Sigmoid colon (tissue), 7 donors: ENCODE measurements at places on chromosomes 11 and 22.

- no peak for DNase-seq
Observed at GRCh38 chr11:57885298-57886050, 123.9 kb downstream of the CTNND1 start.

DNA sequence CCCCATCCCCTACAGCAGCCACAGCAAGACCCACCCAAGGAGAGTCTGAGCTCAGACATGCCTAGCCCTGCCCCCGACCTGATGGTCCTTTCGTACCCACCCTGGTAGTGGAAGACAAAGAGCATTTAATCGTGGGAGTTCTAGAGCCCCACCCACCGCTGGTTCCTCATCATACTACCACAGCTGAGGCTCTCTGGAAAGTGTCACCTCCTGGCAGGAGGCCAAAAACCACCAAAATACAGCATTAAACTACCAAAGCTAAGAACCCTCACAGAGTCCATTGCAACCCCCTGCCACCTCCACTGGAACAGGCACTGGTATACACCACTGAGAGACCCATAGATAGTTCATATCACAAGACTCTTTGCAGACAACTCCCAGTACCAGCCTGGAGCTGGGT lies 311.1 kb downstream of the TENM4 start:
- DNase-seq, result no peak

DNA sequence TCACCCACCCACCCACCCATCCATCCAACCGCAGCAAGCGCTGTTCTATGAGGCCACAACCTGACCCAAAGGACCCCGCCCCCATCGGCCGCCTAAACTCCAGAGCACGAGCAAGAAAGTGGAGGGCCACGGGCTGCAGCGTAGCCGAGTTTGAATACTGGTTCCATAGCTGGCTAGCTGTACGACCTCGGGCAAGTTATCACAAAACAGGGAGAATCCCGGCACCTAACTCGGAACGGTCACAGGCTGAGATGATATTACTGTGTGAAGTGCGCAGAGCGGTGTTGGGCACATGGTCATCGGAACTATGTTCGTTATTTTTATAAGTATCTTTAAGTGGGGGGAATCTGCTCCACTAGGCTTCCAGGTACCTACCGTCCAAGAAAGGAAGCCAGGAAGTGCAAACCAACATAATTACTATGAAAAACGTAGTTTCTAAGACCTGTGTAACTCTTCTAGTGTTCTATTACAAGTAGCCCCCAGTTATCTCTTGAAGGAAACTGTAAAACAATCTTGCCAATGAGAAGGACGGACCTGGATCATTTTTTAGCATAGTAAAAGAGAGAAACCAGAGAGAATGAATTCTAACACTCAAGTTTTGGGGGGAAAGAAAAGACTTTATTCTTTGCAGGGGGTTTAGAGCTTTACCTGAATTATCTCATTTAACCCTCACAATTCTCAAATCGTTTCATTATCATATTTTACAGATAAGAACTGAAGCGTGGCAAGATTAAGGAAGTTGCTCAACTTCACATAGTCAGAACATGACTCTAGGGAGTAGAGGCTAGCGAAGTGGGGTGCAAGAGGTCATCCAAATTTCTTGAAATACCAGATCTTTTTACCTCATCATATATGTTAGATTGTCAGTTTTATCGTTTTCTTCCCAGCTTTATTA lies 663 bp upstream of the BUD13 start:
- DNase-seq, result no peak

GRCh38 chr22:46769191-46769675 lies 6.8 kb downstream of the TBC1D22A start:
- no peak for DNase-seq

GRCh38 chr22:41264408-41264941 lies 21.5 kb downstream of the RANGAP1 start:
- DNase-seq, result no peak

DNA sequence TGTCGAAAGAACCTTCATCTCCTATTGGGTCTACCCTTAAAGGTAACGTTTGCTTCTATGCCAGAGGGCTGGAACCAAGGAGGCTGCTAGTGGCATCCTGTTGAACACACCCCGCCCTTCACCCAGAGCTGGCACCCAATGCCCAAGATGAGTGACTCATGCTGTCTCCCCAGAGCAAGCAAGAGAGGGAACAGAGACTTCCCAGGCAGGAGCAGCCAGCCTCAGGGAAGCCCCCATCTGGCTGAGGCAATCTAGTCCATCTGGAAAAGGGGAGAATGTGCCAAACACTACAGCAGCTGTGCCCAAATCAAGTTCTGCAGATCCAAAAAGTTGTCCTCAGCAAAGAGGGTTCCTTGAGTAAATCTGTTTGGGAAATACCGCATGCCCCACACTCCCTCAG lies 91.9 kb upstream of the TP53I11 start:
- no peak for DNase-seq

DNA sequence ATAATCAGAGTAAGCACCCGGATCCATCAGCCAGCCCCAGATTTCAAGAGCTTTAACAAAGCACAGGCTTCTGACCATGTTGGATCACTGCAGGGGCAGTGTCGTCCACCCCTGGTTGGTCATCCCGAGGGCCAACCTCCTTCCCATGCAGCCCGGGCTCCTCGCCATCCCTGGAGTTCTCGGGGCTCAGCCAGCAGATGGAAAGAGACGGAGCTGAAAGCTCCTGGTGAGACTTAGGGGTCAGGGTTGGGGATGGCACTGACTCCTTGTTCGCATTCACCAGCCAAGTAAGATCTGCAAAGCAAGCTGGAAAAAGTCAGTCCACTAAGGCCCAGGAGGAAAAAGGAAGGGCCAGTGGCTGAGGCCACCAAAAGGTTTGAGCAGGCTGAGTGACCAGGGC lies 888.9 kb downstream of the BRD1 start:
- DNase-seq, result peak; percentile 48

DNA sequence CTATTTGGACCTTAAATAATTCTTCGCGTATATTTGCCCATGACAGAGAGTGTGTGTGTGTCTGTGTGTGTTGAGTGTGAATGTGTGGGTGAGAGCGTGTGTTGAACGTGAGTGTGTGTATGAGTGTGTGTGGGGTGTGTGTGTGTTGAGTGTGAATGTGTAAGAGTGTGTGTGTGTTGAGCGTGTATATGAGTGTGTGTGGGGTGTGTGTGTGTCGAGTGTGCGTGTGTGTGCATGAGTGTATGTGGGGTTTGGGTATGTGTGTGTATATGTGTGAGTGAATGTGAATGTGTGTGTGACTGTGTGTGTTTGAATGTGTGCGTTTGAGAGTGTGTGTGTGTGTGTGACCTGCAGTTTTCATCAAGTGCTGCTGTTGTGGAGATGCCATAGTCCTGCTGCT lies 26.8 kb downstream of the GAL start:
- no peak for DNase-seq

- DNase-seq, result no peak
Observed at GRCh38 chr11:34318111-34319037, 39.4 kb downstream of the ABTB2 start.

- DNase-seq, result no peak
Observed at GRCh38 chr11:20303391-20303965, 60.0 kb upstream of the HTATIP2 start.

GRCh38 chr11:2807025-2807681 lies 78.4 kb downstream of the CDKN1C start:
- DNase-seq, result peak; percentile 96
